ENCODE measurements at places on chromosomes 4 and X.

DNA sequence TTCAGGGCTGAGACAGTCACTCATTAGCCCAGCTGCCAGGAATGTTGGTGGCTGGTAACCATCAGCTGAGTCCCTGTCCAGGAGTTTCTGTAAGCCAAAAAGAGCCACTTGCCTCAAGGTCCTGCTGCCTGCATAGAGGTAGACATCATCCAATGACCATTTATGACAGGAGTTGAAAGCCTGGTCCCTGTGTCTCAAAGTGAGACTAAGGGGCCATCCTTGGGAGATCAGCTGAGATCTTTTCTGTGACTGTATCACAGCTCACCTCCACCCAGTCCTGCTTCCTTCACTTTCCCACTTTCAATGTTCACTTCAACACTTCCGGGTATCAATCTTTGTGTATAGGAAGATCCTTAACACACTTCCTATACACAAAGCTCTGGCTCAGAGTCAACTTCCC, 28.4 kb upstream of the MAOA start:
- DNase-seq: no peak

GRCh38 chr4:56460085-56460484, 7.3 kb upstream of the SRP72 start:
- no peak for DNase-seq

DNA sequence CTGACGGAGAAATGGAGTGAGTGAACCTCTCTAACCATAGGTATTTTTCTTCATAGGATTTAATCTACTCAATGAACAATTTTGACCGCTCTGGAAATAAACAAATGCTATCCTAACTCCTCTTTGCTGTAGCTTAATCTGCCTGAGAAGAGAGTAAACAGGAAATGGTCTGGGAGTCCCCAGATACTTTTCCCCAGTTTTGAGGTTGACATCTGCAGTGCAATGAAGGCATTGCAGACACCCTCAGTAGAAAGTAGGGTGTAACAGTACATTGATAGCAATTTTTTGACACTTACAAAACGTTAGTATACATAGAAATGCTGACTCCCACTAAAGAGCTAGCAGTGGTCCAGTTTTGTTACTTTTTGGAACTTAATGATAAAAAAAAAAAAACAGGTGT, 495.9 kb upstream of the FAM241A start:
- no peak for DNase-seq

GRCh38 chrX:63488546-63489373, 137.6 kb upstream of the SPIN4 start:
- DNase-seq: no peak

All from activated naive CD8-positive, alpha-beta T cell treated with anti-CD3 and anti-CD28 coated beads, Interleukin-2, amount 10 ng/mL, durations not matched to agents 7 days and 5 days (primary cell).